Forelimb muscle (tissue), 1 donor: ENCODE measurements at places on chromosomes 1 and 21. TPM values are rescaled to one million over a fixed set of nuclear protein-coding genes. Genes with fewer than 3 reads are reported as not detected.

- no peak for DNase-seq
These were observed 779 bp upstream of the SVBP start for GRCh38 chr1:42817976-42818375.

GRCh38 chr1:228349701-228350171, 56.9 kb downstream of the TRIM11 start:
- no peak for DNase-seq

DNA sequence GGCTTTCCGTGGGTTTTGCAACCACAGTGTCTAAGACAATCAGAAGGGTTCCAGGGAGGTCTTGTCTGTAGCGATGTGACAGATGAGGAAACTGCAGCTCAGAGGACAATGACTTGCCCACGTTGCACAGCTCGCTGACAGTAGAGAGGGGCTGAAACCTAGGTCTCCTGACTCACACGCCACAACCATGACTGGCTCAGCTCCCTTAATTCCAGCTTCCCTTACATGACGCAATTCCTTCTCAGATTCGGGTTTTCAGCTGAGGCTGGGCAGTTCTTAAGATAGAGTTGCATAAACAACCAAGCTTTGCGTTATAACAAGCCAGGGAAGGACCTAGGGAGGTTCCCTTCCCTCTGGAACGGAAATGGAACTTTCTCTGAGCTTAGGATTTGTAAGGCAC, 36.3 kb downstream of the DHCR24 start:
- no peak for DNase-seq

DNA sequence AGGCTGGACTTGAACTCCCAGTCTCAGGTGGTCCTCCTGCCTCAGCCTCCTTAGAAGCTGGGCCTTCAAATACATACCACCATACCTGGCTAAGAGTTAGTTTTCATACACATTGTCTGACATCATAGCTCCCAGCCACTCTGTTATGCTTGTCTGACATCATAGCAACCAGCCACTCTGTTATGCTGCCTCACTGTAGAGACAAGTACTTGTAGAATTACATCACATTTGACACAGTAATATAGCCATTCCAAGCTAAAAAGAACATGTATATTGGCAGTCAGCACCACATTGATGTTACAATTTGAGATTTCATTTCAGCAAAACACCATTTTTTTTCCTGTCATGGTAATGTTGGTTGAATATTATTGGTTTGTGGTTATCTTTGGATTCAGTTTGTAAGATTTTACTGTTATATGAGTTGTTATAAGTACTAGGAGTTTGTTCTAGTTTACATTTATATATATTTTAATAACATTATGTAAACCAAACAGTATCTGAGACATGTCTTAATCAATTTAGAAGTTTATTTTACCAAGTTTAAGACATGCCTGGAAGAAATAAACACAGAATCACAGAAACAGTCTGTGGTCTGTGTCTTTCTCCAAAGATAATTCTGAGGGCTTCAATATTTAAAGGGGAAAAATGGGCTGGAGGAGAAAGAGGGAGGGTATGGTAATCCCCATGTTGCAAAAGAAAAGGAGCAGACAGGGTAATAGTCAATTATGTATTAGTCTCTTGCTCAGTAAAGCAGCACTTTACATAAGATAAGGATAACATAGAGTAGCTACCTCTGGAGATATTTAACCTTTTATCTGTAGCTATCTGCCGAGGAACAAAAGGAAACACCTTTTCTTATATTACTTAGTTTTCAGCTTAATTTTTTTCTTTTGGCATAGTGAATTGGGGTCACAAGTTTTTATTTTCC, 43.0 kb downstream of the XPR1 start:
- DNase-seq = no peak

POU3F1 gene
- polyA plus RNA-seq = 0.83 TPM

DTL gene
- 7.6 TPM for polyA plus RNA-seq

ESPN gene
- 3.0 TPM for polyA plus RNA-seq

- DNase-seq = no peak
These were observed 32.5 kb downstream of the RGS13 start for GRCh38 chr1:192668409-192668983.

- DNase-seq = no peak
These were observed 277.8 kb downstream of the LTN1 start for GRCh38 chr21:28714777-28715464.

GRCh38 chr1:111629190-111629954, 9.8 kb downstream of the RAP1A start:
- no peak for DNase-seq

- DNase-seq = no peak
These were observed 8.5 kb downstream of the C1orf21 start for GRCh38 chr1:184395370-184395769.

DNA sequence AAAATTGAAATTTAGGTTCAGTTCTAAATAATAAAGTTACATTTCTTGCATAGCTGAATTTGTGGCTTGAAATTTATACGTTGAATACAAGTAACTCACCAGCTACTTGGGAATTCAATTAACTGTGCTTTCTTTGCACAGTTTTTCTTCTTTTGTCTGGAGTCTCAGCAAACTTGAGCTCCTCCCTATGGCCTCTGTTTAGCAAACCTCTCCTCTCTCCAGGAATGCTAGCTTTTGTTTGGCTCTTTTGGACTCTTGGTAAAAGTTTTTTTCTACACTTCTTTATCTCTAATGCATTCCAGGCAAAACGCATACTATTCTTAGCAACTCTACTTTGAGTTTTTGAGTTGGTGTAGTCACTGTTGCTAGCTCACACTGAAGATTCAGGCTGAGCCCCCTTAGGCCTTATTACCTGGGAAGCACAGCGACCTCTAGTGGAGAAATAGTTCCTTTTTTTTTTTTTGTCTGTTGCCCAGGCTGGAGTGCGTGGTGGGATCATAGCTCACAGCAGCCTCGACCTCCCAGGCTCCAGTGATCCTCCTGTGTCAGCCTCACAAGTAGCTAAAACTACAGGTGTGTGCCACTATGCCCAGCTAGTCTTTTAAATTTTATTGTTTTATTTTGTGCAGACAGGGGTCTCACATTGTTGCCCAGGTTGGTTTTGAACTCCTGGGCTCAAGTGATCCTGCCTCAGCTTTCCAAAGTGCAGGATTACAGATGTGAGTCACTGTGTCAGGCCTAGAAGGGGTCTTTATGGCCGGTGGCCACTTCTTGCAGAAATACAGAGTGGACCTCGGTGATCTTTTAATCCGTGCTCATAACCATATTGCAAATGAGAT, 61.7 kb downstream of the CASQ2 start:
- no peak for DNase-seq

- no peak for DNase-seq
These were observed 55.2 kb downstream of the SLC9A1 start for GRCh38 chr1:27099587-27100334.

DNA sequence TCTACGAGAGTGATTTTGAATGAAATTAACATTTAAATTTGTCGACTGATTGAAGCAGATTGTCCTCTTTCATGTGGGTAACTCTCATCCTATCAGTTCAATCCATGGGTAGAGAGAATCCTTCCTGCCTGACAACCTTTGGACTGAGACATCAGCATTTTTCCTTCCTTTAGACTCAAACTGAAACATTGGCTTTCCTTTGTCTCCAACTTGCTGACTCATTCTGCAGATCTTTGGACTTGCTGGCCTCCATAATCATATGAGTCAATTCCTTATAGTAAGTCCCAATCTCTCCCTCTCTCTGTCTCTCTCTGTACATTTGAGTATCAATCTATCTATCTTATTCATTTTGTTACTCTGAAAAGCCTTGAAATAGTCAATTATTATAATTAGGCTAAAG, 416.7 kb downstream of the LRRIQ3 start:
- no peak for DNase-seq

- DNase-seq = no peak
These were observed 80.7 kb upstream of the CD34 start for GRCh38 chr1:207991583-207992026.

DNA sequence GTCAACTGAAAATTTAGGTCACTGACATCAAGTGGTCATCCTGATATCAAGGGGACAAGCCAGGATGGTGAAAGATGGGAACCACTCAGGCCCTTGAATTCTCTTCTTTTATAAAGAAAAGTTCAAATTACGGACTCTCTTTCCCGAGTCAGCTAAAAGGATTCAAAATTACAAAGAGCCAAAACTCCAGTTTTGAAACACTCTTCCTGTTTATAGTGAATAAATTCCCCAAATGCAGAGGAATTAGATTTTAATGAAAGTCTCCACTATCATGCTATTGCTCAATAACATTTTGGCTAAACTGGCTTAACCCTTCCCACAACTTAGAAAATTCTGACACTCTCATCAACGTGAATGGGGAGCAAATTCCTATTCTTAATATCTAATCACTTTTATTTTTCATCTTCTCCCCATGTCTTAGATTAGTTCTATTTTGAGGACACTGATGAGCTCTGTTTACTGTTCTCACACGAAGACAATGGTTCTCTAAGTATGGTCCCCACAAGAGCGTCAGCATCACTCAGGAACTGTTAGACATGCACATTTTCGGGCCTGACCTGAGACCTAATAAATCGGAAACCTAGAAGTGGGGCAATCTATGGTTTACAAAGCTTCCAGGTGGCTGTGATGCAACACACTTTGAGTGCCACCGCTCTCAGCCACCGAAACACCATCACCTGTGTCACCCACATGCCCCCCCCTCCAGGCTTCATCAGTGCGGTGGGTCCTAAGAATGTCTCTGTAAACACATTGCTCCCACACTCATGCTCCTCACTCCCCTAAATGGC, 64.4 kb upstream of the TIAM1 start:
- no peak for DNase-seq

DNA sequence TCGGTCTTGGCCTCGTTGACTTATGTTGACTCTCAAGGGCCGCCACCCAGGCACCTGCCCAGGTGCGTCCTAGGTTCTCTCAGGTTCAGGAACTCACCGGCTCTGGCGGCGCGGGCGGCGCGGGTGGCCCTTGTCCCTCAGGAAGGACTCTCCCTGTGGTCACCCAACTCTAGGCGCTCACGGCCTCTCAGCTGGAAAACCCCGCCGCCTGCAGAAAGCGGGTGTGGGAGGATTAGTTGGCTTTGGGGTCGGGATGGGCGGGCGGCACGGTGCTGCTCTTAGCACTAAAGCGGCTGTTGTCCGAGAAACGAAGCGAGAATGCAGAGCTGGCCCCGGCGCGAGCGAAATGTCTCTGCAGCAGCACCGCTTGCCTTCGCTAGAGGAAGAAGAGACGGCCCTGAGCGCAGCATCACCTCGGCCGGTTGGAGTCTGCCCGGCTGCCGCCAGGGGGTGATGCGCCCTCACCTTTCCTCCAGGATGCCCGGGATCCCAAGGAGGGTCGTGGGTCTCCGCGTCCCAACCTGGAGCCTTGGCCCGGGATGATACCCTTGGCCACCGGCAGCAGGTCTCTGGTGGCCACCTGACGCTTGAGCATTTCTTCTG, 8.1 kb upstream of the TADA1 start:
- DNase-seq = no peak

SIK1 gene
- polyA plus RNA-seq = 1.3 TPM

DNA sequence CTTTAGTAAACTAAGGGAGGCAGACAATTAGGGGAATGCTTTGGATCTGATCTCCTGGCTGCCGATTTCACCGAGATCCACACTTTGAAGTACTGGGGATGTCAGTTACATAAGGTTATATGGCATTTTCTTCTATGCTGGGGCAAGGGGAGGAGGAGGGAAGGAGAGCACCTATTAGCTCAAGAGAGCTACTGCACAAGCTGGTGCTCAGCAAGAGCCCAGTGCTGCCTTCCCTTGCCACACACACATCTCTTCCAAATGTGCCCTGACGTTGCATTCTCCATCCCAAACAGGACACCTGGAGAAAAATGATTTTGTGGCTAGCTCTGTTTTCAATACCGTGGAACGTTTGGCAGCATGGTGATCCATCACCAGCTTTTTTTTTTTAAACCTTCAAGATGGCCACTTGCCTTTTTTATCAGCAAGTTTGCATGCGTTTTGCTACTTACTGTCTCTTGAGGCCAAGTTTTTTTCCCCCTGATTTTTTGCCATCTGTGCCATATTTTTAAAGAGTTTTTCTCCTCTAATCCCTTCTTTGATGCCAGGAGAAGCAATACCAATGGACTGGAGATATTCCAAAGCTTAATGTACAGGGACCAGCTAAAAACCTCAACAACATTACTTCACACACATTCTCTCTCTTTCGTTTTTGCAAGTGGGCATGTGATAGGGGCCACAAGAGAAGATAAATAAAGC, 66.6 kb downstream of the PAPPA2 start:
- DNase-seq = no peak

DNA sequence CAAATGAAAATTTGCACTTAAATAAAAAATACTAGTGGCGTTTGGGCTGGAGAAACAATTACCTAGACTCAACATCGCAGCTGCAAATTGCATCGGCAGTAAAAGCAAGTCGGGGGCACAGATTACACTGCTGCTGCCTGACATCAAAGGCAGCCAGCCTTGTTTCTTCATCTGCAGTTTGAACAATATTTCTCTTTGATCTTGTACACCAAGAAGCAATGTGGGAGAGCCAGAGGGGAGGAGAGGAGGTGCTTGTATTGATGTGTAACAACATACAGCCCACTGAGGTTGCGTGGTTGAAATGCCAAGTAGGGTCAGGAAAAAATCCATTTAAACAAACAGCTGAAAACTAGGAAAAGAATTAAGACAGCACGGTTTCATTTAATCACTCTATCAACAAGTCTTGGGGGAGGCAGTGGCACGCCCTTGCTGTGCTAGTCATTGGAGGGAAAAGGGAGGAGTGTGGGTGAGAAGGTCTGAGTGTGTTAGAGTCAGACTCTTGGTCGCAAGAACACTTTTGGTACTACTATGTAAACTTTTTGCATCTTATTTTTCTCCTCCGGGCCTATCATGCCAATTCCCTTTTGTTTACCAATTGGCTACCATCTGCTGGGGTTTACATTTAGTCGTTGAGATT, 456.5 kb downstream of the OMA1 start:
- DNase-seq = no peak

DNA sequence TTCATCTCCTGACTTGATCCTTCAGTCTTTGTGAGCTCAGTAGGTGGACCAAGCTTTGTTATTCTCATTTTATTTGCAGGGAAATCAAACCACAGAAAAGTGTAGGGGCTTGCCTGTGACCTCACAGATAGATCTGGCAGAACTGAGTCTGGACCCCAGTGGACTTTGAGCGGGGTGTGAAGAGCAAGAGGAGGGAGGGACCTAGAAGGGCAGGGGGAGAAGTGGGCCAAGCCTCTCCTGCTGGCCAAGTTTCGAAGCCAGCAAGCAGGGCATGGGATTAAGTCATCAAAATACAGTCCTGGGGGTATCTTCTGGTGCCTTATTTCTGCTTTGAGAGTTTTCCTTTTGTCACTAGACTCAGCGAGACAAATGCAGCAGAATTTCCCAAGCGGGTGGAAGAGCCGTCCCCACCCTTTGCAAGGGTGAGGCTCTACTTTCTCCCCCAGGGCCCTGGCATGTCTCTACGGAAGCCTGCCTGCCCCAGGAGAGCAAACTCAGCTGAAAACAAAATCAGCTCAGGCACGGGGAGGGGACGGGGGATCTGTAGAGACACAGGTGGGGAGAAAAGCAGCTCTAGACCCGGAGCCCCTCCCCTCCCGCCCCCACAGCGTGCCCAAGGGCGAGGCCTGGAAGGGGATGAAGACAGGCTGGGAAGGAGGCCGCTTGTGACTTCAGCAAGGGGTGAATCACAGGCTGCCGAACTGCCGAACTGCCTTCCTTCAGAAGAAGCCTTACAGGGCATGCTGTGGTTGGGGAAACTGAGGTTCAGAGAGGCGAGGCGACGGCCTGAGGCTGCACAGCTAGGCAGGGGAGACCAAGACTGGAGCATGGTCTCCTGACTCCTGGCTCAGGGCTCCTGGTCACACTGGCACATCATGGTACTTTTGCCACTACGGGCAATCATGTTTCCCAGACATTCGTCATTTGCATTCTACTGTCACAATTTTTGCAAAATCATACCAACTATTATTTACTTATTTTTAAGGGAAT, 19.2 kb downstream of the PKP1 start:
- DNase-seq = no peak
